Bronchial epithelial cell (primary cell): ENCODE measurements at places on chromosomes 16 and 17. TPM values are rescaled to one million over a fixed set of nuclear protein-coding genes. Genes with fewer than 3 reads are reported as not detected.

HOXB4 gene
- total RNA-seq = not detected in 2 replicates

KRTAP4-9 gene
- not detected in 2 replicates for total RNA-seq

SRCIN1 gene
- total RNA-seq = under 0.01 and 0.64 TPM in 2 replicates

EIF1 gene
- 191 and 204 TPM in 2 replicates for total RNA-seq

GRCh38 chr17:7744416-7744815, 26.9 kb downstream of the DNAH2 start:
- DNase-seq = no peak

DNA sequence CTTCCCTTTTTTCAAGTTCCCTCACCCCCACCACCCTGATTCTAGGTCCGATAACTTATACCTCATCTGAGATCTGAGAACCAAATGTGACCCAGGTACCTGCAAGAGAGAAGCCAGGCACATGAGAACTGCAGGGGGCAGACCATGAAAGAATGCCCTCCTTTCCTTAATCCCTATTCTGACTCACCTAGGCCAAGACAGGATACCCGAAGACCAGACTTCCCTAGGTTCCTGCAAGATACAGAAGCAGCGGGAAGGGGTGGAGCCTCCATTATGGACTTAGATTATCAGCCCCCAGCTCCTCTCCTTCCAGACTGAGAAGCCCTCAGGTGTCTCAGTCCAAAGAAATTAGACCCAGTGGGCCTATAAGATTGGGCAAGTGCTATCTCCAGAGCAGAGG, 2.1 kb downstream of the KCNAB3 start:
- peak; percentile 37 for DNase-seq

DNA sequence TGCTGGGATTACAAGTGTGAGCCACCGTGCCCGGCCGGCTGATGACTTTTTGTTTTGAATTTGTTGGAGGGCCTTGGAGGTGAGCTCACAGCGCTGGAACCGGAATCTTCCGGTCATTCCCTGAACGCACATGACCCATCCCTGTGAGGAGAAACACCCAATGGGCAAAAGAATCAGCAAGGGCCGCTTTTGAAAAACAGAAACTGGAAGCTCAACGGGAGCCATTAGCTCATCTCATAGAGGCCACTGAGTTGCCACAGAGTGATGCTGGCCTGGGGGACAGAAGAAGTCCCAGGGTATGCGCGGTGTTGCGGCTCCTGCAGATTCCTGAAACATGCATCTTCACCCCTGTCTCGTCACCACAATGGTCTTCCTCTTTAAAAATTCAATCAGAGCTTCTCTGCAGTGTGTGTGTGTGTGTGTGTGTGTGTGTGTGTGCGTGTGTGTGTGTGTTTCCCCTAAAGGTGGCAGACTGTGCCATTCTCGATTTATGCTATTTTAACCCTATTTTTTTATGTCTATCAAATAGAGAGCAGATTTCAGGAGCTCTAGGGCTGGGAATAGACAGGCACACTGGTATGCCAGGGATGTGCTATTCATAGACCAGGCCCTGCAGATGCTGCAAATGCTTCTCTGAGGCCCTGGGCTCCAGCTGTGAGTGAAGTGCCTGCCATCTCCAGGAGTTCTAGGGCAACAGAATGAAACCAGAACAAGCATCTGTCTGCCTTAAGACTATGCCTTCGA, 68.3 kb downstream of the MARCHF10 start:
- DNase-seq = no peak

KCNJ18 gene
- not detected in 2 replicates for total RNA-seq

KRT40 gene
- 0.13 TPM in 1 of 2 replicates, not detected in the other for total RNA-seq

GRCh38 chr16:31213877-31214707, at the start of gene TRIM72:
Gene TRIM72, plus strand, starts transcription at chr16:31214119. Its CDS starts 620 bp downstream, at chr16:31214739.
- DNase-seq = no peak

DNA sequence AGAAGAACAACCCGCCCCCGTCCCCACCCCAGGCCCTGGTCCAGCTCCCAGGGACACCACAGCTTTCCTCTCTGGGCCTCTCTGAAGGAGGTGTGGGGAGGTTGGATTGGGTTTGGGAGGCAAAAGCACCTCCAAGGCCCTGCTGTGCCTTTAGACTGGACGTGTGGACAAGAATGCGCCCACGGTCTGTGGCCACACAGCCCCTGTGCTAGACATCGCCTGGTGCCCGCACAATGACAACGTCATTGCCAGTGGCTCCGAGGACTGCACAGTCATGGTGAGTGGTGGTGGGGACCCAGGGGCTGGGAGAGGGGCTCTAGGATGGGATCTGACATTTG, 3.0 kb downstream of the CORO1A start:
- DNase-seq = no peak

HSD11B2 gene
- 2.1 and 2.3 TPM in 2 replicates for total RNA-seq

DNA sequence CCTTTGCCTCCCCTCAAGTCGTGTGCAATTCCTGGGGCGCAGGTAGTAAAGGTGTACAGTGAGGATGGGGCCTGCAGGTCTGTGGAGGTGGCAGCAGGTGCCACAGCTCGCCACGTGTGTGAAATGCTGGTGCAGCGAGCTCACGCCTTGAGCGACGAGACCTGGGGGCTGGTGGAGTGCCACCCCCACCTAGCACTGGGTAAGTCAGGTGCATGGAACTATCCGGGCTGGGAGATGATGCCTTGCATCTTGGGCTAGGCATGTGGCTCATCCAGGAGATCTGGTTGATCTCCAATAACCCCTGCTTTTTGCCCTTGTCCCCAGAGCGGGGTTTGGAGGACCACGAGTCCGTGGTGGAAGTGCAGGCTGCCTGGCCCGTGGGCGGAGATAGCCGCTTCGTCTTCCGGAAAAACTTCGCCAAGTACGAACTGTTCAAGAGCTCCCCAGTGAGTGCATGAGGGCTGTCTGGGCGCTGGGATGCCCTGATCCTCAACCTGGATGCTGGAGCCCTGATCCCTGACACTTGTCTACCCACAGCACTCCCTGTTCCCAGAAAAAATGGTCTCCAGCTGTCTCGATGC, 5.2 kb downstream of the GRB7 start:
- DNase-seq = no peak

DNA sequence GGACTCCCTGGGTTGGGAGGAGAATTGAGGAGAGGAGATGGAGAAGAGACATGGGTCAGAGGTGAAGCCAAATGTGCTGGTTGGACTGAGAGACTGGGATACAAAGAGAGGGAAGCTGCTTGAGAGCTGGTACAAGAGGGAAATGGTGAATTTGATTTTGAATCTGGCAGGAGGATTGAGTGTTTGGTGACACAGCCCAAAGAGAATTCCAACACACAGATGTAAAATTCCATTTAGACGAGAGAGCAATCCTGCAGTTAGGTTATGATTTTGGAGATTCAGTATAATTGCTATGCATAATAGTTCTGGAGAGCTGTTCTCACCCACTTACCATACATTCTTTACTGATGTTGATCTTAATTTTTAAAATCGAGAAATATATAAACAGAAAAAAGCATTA, 57.7 kb downstream of the HSD17B2 start:
- peak; percentile 47 for DNase-seq

CETP gene
- not detected in 2 replicates for total RNA-seq

- DNase-seq = no peak
Measured at GRCh38 chr17:20234276-20234675, 225.1 kb downstream of the SPECC1 start.

MFAP4 gene
- total RNA-seq = 0.26 TPM in 1 of 2 replicates, not detected in the other

SPSB3 gene
- 35.5 and 48.2 TPM in 2 replicates for total RNA-seq

WFIKKN1 gene
- total RNA-seq = 0.13 TPM in 1 of 2 replicates, not detected in the other

DNA sequence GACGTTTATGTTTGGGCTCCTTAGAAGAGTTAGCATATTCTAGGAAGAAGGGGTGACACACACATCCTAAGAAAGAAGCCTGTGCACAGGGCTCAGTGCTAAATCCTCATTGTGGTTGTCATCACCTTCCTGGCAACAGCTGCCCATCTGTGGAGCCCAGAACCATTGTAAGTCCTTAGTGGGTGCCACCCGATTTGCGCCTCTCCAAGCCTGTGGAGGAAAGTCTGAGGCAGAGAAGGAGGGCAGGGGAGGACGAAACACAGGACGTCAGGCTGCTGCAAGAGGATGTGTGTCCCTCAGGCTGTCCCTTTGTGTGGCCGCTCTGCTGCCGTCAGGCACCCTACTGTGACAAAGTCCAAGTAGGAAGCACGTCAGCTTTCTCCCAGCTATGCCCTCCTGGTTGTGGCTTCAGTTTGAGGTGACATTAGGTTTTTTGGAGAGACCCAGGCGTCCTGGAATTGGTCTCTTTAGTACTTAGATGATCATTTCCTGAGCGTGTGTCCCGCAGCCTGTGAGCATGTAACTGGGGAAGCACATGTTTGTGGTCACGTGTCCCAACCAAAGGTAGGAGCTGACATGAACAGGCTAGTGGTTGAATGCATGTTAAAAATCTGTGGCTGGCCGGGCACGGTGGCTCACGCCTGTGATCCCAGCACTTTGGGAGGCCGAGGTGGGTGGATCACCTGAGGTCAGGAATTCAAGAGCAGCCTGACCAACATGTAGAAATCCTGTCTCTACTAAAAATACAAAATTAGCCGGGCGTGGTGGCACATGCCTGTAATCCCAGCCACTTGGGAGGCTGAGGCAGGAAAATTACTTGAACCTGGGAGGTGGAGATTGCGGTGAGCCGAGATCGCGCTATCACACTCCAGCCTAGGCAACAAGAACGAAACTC, 10.7 kb downstream of the CLUAP1 start:
- no peak for DNase-seq

SLC38A8 gene
- not detected in 2 replicates for total RNA-seq

TERB1 gene
- 0.26 TPM in 2 replicates for total RNA-seq

DNA sequence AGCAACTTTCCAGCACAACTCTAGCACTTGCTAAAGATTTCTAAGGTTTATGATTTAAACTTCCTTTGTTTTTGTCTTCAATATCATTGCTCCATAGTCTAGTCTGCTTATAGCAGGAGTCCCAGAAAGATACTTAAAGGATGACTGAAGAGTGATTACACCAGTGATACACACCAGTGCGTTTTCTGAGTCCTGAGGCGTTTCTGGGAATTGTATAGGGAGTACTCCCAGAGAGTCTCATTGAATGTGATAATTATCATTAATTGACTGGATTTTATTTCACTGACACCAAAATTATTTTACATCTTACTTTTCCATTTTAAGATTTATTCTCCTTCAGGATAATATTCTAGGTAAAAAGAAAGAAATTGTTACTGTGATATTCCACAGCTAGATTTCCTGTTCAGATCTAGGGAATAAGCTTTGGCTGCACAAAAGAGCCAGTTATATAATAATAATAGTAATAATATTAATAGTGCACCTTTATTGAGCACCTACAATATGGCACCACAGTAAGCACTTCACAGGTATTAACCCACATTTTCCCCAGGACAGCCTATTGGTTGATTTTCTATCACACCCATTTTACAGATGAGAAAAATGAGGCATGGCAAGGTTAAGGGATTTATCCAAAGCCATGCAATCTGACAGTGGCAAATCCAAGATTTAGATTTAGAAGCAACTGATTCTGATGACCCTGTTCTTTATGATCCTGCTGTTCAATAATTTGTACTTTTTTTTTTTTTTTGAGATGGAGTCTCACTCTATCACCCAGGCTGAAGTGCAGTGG, 62.6 kb downstream of the IRX5 start:
- no peak for DNase-seq

DNA sequence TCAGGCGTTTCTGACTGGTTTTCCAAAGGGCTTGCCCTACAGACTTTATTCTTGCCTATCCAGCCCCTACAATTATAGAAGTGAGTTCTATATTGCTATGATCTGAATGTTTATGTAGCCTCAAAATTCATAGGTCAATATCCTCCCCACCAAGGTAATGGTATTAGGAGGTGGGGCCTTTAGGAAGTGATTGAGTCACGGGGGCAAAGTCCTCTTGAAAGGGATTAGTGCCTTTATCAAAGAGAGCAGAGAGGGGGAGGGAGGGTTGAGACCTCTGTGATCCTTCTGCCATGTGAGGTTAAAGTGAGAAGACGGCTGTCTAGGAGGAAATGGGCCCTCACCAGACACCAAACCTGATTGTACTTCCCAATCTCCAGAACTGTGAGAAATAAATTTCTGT, 931 bp upstream of the CPHXL start:
- DNase-seq = no peak

- DNase-seq = peak; percentile 63
Measured at GRCh38 chr17:67218385-67218950, 26.5 kb downstream of the HELZ start.

FA2H gene
- total RNA-seq = 1.6 and 3.2 TPM in 2 replicates
